ENCODE measurements at places on chromosomes 5 and 9.

GRCh38 chr5:179840321-179840720 is 18.3 kb downstream of the MRNIP start:
- no peak for DNase-seq

DNA sequence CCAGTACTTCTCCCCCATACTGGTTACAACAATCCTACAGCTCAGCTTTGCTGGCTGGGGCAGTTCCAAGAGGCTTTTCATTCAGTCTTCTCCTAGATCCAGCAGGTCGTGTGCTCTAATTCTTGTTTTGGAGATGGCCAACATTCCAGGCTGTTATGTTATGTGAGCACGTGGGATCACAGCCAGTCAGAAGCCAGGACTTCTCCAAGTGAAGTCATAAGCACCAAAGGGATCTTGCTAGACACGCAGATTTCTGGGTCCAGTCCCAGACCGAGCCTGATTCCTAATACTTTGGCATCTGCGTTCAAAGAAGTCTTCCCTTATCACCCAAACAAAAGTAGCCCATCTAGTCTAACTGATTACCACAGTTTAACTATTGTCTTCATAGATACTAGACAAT is 1.4 kb upstream of the LARP1 start:
- peak; percentile 84 for DNase-seq

DNA sequence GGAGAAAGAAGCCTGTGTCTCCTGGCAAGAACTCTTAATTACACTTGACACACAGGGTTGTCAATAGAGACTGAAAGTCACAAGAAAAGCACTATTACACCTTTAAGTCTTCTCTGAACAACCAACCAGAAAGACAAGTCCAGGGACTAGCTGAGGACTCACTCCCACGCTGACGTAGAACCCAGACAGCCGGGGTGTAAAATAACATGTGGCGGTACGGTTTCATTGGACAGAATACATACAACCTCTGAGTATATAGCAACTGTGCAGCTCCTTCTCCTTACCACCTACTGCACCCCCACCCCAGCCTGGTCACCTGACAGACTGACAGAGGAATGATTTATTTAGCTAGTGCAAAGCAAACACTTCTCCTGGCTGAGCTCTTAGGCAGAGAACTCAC is 103.4 kb upstream of the RASEF start:
- DNase-seq, result peak; percentile 73

- no peak for DNase-seq
These were observed 45.6 kb downstream of the SLC1A3 start for GRCh38 chr5:36651761-36652685.

DNA sequence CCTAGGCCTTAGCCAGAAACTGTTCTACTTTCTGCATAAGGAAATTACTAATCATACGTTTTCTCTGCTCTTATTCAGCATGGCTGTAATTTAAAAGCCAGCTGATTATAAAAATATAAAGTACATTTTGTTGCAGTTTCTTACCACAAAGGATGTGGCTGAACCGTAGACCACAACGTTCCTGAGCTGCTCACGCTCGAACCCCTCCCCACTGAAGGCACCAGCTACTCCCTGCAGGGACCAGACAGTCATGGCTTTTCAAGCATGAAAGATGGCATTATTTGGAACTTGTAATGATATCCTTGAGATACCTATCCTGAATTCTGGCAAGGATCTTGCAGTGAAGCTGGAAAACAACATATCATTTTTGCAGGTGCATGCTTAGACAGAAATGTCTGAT is 91.8 kb upstream of the DMRT1 start:
- DNase-seq, result no peak

GRCh38 chr9:11312966-11313365 is 700.2 kb upstream of the PTPRD start:
- DNase-seq, result peak; percentile 8

Measured in MCF 10A (cell line).